ENCODE measurements at places on chromosomes 6 and 20.

GRCh38 chr6:166987448-166987847, 11.7 kb upstream of the CEP43 start:
- no peak for DNase-seq

DNA sequence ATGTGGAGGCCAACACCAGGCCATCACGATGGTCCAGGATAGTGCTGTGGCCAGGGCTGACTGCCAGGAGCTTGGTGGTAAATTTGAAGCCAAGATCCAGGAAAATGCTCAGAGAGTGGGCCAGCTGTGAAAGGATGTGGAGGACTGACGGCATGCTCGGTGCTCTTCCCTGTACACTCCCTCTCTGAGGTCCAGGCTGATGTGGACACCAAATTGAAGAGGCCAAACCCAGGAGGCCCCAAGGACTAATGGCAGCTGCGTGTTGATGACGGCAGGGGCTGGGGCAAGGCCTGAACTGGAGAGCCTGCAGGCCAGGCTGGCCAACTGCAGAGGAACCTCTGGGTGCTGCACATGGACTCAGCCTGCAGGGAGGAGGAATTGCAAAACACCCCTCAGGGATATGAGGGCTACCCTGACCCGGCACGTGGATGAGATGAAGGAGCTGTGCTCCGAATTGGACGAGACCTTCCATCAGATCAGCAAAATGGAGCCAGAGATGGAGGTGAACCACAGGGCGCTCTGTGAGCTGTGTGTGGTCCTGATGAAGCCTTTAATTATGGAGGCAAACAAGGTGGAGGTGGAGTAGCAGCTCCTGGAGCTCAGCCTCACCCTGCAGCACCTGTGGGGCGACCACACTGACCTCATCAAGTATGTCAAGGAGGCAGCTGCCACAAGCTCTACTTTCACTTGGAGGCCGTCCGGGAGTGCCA, 6.9 kb upstream of the RAET1E start:
- no peak for DNase-seq

DNA sequence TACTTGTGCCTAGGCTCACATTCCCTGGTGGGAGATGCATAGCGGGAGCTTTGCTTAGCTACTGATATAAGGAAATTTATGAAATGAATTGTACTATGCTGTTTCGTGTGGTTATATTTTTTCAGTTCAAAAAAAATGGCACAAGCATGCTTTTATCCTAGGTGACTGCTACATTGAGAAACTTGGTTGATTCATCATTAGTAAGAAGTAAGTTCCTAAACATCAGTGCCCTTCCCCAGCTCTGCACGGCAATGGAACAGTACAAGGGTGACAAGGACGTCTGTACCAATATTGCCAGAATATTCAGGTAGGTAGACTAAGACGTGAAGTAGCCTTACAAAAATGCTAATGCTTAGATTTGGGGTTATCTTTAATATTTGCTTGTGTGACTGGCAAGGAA, 79.7 kb downstream of the ARMC2 start:
- DNase-seq, result no peak

GRCh38 chr6:516213-516612, 124.7 kb downstream of the IRF4 start:
- no peak for DNase-seq

DNA sequence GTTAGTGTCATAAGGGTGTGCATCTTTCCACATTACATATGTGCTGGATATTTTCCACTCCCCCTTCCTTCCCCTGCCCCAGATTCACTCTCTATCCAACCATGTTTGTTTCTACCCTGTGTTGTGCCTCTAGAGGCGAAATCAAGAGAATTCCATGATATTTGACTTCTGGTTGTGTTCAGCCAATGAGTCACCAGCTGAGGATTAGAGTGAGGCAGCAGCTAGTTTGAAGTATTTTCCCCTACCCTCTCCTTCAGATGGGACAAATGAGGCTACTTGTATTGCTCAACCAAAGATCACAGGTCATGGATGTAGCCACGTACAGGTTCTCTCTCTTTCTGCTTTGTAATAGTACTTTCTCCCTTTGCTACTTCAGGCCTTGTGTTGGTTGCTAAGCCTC, 24.5 kb upstream of the OR2J2 start:
- no peak for DNase-seq

DNA sequence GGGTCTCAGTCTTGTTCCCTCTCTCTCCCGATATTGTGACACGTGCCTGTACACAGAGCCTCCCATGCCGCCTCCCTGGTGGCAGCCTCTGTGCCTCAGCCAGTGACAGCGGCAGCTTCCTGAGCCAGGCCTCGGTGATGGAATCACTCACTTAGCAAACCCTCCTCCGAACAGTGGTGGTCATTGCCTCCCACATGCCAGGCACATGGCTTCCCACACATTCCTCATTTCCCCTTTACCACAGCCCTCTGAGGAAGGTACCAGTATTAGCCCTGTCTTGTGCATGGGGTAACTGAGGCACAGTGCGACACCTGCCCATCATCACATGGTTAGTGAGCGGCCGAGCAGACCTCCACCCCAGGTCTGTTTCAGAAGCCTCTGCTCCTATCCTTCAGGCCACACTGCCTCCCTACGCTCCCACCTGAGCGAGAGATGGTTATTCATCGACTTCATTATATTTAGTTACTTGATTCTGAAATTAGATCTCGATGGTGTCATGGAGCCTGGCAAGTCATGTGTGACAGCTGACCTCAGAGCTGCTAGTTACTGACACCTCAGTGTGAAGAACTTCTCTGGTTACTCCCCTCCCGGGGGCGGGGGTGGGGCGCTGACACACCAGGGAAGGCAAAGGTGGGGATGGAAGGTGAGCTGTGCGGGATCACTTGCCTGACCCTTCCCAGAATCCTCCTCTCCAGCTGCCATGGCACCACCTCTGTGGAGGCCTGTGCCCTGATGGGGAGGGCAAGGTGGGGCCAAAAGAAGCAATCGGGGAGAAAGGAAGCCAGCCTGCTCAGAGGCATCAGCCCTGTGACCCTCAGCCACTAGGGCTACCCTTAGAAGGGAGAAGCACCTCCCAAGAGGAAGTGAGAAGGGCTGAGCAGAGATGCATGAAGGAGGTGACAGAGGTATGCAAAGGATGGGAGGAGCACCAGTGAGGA, 17.9 kb downstream of the MDGA1 start:
- DNase-seq, result no peak

DNA sequence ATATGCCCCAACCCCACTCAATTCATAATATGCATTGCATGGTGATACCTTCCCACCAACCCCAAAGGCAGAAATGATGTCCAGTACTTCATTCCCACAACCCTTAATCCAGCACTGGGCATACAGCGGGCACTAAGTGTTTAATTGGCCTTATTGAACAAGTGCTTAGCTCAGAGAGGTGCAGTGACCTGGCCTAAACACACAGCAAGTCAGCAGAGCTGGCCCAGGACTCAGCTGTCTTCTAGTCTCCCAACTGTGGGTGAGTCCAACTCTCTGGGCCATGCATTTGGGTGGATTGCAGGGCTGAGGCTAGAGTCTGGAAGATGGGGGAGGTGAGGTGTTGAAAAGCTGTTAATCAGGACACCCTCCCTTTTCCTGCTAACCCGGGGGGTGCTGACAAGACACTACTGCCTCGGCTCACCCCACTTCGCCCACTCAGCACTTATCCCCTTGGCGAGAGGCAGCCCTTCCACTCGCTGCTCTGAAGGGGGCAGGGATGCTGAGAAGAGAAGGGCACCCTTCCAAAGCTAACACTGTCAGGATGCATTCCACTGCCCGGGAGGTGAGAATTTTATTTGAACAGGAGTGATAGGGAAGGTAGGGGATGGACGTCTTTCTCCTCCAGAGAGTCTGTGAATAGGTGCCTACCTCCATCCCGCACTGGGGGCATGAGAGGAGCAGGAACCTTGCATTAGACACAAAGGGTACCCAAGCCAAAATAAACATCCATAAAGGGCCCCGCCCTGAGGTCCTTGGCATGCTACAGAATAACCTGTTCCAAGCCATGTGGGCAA, 14.2 kb downstream of the KCNK5 start:
- DNase-seq, result no peak

DNA sequence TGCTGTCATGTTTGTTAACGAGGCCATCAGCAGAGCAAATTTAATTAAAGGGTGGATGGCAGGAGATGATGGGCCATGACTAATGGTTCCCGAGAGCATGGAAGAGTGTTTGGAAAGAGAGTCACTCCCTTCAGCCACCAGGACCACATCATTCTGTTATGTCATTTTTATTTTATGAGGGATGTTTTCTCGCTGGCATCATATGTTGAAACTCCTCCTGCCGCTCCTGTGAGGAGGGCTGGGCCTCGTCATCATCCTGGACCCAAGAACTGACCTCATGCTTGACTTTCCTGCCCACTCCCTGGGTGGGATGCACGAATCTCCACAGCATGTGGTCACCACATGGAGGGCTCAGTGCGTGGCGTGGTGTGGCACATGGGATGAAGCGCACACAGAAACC, 86.4 kb upstream of the FRMD1 start:
- no peak for DNase-seq

- no peak for DNase-seq
Observed at GRCh38 chr6:5141046-5141445, 55.9 kb downstream of the PPP1R3G start.

DNA sequence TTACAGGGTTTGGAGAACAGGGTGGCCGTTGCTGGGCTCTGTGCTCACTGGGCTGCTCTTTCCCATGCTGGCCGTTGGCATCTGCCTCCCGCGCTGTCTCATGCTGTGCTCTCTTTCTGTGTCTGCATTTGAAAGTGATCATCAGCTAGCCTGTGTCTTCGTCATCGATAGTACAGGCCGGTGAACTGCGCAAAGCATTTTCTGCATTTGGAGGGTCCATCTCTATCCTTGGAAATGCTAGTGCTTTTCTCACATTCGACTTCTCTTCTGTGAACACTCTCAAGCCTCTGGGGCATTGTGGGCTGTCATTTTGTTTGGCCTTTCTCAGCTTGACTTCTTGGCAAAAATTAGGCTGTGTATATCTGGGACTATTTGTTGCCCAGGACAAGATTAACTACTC, 6.8 kb upstream of the SNHG17 start:
- DNase-seq, result no peak

GRCh38 chr6:157292202-157292601, 31.1 kb downstream of the TMEM242 start:
- no peak for DNase-seq

DNA sequence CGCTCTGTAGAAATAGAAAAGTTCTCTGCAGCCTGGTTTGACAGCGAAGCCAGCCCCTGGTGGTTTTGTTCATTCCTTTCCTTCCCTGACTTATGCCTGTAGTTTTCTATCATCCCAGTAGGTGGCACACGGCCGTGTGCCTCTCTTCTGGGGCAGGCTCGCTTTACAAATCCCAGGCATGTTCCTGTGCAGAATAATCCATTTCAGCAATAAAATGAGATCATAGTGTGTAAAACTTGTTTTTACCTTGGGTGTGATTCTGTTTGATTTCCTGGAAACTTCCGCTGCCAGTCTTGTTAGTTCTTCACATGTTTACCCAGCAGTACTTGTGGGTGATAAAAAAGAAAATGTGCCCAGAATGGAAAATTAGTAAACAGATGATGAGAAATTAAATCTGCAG, 7.4 kb upstream of the INSM1 start:
- DNase-seq, result peak; percentile 54

- no peak for DNase-seq
Observed at GRCh38 chr6:127539272-127539671, 20.1 kb upstream of the MTCL3 start.

DNA sequence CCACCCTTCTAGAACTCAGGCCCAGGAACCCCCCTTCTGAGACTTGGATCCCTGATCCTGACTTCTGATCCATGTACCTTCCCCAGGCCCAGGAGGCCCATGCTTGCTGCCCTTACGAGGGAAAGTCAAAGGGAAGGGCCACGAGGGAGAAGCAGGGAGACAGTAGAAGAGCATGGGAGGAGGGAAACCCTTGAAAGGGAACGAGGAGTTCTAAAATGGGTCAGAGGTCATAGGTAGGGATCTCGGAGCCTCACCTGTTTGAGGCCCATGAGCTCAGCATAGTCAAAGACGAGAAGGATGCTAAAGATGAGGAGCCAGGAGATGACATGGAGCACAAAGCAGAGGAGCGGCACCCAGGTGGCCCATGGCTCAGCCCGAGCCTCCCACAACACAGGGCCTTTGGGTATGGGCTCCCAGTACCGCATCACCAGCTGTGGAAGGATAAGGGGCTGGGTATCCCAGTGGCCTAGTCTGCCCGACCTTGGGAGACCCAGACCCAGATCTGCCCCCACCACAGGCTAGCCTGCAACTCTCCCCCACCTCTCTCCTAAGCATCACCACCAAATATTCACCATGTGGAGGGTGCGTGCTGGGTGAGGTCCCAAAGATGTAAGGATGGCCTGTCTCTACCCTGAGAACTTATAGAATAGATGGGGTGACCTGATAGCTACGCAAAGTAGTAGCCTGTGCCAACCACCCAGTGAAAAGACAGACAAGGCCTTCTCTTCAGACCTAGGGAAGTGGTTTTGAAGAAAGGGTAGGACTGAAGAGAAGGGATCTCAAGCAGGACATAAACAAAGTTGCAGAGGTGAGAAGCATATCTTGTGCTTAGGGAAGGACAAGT, 1.5 kb downstream of the NRM start:
- no peak for DNase-seq

DNA sequence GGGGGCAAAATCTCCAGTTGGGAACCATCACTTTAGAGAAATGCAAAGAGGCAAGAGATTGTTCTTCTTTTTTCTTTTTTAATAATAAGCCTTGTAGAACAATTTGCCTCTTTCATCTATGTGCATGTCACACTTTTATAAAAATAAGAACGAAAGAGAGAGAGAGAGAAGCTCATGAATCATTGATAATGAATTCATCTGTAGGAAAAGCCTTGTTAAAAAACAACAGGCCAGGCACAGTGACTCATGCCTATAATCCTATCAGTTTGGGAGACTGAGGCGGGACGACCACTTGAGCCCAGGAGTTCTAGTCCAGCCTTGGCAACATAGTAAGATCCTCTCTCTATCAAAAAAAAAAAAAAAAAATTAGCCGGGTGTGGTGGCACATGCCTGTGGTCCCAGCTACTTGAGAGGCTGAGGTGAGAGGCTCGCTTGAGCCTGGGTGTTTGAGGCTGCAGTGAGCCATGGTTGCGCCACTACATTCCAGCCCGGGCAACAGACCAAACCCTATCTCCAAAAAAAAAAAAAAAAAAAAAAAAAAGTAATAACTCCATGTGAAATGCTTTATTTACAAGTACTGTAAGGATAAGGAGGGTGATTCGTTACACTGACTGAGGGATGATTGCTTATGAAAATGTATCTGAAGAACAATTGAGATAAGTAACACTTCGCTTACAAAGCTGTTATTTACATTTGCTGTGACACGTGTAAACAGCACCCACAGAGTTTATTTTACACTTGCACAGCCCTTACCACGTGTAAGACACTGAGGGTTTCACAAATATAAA, 6.0 kb downstream of the CCN5 start:
- no peak for DNase-seq

DNA sequence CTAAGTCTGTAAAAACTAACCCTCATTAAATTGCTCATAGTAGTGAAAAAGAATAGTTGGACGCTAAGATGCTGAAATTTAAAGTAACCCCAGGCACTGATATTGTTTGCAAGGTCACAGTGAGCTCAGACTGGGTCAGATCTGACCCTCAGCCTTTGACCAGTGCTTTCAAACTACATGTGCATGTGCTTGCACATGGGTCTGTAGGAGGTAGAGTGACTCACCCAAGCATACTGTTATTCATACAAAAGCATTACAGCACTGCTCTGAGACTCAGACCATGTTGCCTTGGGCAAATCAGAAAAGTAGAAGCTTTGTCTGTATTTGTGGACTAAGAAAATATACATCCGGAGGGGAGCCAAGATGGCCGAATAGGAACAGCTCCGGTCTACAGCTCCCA, 326.4 kb upstream of the MARCKS start:
- DNase-seq, result no peak

GRCh38 chr6:45378334-45378926, 696 bp upstream of the SUPT3H start:
- DNase-seq, result peak; percentile 34

- DNase-seq, result peak; percentile 26
Observed at GRCh38 chr6:21666201-21666691, 72.7 kb downstream of the SOX4 start.

Data from activated naive CD4-positive, alpha-beta T cell treated with anti-CD3 and anti-CD28 coated beads for 36 hours (primary cell).